GM18507 (cell line): ENCODE measurements at places on chromosomes 2 and 18.

DNA sequence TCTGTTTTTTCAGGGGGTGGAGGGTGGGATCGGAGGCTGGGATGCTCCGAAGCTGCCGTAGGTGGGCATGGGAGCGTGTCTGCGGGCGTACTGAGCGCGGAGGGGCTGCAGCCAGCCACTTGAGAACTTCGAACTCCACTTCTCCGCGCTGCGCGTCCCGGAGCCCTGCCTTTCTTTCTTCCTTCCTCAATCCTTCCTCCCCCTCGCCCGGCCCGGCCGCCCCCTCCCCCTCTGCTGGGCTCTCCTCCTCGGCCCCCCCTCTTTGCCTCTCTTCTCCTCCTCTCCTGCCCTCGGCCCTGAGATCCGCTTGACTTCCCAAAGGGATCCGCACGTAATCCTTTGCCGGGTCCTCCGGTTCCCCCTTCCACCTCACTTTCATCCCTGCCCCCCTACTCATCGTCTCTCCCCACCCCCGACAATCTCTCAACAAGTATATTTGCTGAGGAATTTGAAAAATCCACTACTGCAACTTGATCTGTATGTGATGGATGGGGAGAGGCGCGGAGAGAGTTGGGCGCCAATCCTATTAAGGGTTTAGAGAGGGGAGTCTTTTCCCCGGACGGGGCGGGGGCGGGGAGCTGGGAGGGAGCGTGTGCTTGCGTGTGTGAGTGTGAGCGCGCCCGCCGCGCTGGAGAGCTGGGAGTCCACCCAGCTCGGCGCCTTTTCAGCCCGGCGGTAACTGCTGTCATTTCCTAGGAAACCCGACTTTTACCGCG lies 1.1 kb downstream of the GLI2 start:
- DNase-seq, result no peak

- DNase-seq, result no peak
Observed at GRCh38 chr2:128402911-128403670, 84.4 kb upstream of the HS6ST1 start.

DNA sequence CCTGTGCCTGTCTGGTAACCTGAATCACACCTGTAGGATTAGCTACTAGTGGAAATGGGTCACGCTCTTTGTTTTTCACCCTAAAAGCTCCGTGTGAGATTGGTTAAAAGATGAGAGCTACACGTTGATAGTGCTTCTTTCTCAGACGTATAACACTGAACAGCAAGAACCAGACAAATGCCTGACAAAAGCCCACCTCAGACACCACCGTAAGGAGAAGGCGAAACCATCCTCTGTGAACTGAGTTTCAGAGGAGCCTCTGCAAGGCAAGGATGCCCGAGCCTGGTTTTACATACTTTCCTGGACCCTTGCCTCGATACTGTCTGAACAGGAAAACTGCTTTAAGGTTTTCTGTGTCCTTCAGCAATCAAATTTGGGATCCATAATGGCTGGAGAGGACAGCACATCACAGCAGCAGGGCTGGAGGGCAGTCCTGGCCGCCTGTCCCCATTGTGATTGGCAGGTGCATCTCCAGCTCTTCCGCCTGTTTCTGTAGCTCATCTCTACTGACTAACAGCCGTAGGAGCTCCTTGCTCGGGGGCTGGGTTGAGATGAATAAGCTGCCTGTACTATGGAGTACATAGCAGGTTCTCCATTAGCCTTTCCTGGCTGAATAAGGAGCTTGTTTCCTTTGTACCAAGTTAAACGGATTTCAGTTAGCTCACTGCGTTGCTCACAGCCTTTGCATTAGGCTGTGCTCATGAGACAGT lies 155.5 kb downstream of the MYT1L start:
- DNase-seq, result no peak

DNA sequence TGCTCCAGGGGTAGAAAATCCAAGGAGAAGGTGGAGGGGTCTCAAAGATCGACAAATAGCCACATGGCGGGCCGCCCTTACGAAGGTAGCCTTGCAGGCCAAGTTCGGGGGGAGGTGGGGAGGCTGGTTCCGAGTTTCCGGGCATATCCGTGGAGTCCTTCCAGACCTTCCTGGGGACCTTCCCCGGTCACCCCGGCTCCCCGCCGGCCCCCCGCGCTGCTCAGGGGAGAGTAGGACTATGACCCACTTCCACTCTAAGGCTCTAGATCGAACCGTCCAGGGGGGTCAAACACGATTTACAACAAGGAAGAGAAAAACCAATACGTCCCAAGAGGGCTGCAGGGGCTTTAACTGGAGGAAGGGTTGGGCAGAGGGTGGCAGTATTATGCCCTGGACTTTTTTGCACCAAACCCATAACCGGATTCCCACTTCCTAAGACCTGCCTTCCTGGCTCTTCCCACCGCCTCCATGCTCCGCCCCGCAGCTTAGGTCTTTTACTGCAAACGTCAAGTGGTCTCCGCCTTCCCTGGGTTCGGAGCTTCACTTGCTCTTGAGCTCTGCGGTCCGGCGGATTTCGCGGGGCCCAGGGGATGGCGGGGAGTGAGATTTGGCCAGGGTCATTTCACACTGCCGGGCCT lies 779 bp upstream of the LYPD6 start:
- no peak for DNase-seq

- no peak for DNase-seq
Observed at GRCh38 chr2:223232896-223233295, 180.9 kb downstream of the KCNE4 start.

GRCh38 chr2:27095745-27096651 lies 9.4 kb downstream of the KHK start:
- no peak for DNase-seq

GRCh38 chr2:127347015-127347414 lies 40.8 kb downstream of the MAP3K2 start:
- no peak for DNase-seq

- no peak for DNase-seq
Observed at GRCh38 chr18:79523206-79523735, 127.5 kb downstream of the NFATC1 start.

DNA sequence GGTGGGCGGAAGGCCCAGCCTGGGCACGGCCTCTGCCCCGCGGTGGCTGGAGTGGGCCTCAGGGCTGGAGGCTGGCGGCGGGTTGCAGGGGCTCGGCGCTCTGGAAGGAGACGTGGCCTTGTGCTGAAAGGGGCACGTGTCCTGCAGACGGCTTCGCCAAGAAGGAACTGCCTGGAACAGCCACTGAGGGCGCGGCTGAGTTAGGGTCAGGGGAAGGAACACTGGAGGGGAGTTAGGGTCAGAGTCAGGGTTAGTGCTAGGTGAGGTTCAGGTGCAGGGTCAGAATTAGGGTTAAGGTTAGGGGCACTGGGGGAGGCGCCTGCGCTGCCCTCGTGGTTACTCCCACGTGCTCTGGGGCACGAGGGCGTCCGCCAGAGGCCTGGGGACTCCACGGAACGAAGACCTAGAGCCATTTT lies 933 bp upstream of the ADNP2 start:
- DNase-seq, result no peak

- no peak for DNase-seq
Observed at GRCh38 chr2:232286001-232286868, 92.3 kb upstream of the ALPP start.

DNA sequence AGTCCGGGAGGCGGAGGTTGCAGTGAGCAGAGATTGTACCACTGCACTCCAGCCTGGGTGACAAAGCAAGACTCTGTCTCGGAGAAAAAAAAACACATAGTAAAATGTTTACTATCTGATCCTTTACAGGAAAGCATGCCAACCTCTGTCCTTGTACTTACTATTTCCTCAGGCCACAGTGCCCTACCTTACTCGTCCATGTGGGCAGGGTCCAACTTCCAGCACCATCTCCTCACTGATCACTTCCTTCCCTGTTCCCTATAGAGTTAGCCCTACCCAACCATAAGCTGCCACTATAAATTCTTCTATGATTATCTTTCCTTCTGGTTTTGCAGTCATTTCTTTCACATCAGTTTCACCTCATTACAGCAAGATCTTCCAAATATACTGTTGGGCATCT lies 136.2 kb downstream of the MYO5B start:
- DNase-seq, result no peak

- DNase-seq, result no peak
Observed at GRCh38 chr2:233226511-233227031, 24.9 kb upstream of the ATG16L1 start.

GRCh38 chr2:7572450-7572849 lies 655.2 kb downstream of the RNF144A start:
- DNase-seq, result no peak

- DNase-seq, result no peak
Observed at GRCh38 chr18:22827216-22827615, 105.9 kb upstream of the RBBP8 start.

- no peak for DNase-seq
Observed at GRCh38 chr2:209495855-209496585, 72.2 kb downstream of the MAP2 start.

DNA sequence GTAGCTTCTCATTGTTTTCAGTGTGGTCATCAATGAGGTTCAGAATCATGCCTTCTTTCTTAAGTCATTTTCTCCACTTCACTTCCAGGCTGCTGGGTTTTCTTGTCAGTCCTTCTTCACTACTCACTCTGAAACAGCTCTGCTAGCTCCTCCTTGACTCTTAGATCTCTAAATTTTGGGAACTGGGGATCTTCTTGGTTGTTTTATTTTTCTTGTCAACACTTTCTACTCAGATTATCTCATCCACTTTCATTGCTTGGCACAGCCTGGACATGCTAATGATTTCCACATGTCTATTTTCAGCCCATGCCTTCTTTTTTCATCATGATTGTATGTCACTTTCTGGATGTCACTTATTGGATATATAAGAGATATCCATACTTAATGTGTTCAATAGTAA lies 517.8 kb upstream of the DSEL start:
- DNase-seq, result no peak

DNA sequence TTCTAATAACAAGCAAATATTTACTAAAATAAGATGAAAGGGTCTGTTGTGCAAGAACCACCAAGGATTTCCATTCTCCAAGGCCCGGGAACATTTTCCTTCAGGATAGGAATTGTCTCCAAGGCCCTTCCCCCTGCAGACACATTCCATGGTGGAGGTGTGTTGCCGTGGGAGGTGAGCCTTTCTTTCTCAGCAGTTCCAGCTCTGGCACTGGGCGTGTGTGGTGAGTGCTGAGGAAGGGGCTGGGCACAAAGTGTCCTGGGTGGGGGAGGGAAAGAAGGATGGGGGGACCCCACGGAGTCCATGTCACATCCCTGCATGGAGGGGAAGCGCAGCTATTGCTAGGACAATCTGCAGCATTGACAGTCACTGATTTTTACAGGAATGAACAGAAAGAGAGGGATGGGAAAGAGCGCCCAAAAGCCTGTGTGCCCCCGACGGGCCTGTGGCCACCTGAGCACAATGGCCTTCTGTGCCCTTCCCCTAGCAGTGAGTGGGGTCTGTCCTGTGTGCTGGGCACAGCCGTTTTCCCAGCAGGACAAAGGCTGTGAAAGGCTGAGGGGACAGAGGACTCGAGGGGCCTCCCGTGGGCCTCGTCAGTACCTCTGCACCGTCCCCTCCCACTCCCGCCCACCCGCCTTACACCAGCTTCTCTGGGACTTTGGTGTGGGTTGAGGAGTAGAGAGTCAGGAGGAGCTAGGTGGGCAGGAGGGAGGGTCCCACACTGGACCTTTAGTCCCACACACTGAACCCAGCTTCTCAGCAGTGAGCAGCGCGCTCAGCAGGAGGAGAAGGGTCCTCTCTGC lies 79.8 kb downstream of the PTGR3 start:
- DNase-seq, result no peak

- DNase-seq, result no peak
Observed at GRCh38 chr2:113225263-113226259, 51.8 kb downstream of the PSD4 start.

DNA sequence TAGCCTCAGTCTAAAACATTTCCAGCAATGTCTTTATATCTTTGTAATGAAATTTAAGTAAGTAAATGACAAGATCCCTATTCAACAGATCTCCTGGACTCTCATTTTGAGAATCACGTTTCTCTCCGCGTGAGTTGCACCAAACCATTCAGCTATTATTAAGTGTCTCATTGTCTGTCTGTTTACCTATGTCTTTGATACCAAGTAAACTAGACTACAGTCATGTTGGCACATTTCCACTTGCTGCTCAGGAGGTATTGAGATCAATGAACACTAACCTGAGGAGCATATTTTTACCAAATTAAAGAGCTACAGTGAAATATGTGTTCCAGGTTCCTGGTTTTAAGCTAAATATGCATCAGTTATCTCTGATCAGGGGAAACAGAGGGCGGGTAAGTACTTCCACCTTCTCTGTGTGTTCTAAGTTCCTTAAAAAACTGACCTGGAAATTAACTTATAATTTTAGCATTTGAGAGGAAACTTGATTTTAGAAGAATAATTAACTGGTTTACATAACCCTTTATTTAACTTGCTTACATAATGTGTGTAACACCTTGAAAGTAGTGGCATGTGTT lies 125.8 kb downstream of the OSBPL6 start:
- DNase-seq, result no peak

DNA sequence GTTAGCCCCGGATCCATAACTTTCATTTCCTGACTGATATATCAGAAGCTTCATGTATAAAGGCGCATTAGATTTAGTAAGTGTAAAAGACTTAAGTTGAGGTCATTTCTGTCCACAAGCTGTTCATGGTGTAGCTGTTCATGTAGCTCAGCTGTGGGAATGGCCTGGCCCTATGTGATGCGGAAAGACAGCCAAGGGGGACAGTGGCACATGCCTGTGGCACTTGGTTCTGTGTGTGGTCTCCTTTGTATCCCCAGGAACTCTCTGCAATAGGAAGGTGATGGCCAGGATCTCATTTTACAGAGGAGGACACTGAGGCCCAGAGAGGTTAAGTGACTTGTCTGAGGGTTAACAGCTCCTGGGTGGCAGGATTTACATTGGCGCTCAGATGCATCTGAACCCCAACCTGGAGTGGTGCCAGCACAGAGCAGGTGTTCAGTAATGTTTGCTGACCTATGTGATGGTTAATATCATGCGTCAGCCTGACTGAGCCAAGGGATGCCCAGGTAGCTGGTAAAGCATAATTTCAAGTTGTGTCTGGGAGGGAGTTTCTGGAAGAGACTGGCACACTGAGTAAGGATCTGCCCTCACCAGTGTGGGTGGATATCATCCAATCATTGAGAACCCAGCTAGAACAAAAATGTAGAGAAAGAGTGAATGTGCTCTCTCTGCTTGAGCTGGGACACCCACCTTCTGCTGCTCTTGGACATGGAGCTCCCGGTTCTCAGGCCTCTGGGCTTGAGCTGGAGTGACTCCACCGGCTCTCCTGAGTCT lies 25.4 kb downstream of the HPCAL1 start:
- no peak for DNase-seq
